ENCODE measurements at places on chromosomes 3 and 15.

- no peak for DNase-seq
Measured at GRCh38 chr15:63872759-63873510, 39.2 kb upstream of the HERC1 start.

DNA sequence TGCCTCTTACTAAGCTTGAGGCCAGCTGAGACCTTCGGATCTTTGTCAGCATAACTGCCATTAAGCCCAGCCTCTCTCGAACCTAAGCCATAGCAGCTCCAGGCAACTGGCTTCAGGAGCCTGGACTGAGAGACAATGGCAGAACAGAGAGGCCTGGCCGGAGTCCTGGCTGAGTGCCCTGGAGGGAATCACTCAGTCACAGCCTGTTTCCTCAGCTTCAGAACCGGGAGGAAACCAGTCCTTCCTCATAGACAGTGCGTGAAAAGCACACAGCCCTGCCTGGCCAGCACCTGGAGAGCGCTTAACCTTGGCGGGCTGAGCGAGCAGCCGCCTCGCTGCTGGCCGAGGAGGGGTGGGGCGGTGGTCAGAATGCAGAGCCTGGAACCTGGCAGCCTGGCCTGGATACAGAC is 21.6 kb downstream of the RNU5B-1 start:
- DNase-seq = no peak

- no peak for DNase-seq
Measured at GRCh38 chr3:37988931-37989525, 1.6 kb upstream of the VILL start.

- no peak for DNase-seq
Measured at GRCh38 chr3:13769422-13769821, 110.4 kb downstream of the WNT7A start.

- no peak for DNase-seq
Measured at GRCh38 chr15:48449734-48450133, 118.5 kb downstream of the DUT start.

DNA sequence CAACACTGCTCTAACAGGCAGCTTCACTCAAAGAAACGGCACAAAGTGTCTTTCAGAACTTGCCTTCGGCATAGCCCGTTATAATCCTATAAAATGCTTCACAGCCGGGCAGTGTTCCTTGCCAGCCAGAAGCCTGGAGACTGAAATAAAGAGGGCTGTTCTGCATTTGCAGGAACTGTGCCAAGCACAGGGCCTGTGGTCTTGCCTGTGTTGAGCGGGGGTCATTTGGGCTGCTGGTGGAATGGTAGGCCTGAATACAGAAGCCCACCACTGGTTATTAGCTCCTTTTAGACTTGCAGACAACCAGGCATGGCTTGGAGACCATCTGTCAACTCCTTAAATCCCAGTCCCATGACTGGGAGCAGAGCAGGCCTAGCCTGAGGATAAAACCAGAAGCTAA is 4.7 kb upstream of the ARHGEF3 start:
- no peak for DNase-seq

DNA sequence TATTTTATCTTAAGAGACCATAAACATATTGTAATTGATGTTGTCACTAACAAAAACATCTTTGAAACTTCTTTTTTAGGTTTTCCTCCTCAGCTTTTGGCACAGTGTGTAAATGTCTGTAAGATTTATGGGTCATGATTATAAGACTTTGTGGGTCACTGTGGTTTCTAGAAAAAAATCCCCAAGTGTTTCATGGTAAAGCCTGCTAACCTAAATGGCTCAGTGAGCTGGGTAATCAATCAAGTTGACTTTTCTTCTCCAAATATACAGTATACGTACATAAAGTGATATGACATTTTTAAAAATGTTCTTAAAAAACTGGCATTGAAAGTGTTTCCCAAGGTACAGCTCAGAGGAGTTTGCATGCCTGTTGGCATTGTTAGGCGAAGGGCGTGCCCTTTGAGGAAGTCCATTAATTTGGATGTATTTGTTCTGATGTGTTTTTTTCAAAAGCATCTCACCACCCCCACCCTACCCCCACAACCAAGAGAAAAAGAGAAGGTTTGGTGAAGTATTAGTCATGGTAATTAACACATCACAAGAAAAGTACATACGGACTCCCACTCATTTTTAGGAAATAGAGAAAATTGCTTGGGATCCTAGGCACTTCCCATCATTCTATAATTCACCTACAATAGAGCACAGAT is 385.4 kb upstream of the LRRC3B start:
- no peak for DNase-seq

- DNase-seq = no peak
Measured at GRCh38 chr15:77070180-77070494, 772 bp downstream of the TSPAN3 start.

GRCh38 chr3:47746264-47746663 is 35.4 kb downstream of the SMARCC1 start:
- no peak for DNase-seq

- no peak for DNase-seq
Measured at GRCh38 chr3:197398286-197398878, 100.0 kb upstream of the DLG1 start.

DNA sequence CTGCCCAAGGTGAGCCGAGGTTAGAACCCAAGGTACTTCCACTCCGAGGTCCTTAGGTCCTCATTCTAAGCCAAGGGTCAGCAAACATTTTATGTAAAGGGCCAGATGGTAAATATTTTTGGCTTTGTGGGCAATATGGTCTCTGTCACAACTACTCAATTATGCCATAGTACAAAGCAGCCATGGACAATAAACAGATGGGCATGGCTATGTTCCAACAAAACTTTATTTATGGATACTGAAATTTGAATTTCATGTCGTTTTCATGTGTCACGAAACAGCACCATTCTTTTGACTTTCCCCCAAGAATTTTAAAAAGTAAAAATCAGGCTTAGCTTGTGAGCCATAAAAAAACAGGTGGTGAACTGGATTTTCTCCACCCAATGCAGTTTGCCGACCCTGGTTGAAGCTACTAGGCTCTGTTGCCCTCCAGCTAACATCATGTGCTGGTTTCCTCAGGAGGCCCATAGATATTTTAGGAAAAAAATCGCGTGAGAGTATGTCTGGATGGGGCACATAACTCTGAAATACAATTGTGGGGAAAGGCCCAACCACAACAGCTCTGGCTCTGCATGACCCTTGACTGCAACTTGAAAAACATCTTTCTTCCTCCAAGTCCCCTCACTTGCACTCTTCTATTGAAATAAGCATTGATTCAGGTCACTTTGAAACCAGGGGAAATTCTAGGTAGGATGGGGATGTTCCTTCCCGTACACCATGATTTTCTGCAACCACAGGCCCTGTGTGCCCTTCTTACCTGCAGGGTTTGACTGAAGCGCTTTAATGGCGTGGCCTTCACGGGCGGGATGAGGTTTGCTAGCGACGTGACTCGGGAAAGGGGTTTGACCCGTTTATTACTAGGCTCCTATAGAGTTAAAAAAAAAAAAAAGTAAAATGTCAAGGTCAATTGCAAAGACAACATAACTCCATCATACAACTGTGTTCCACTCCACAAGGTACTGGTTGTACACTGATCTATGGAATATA is 28.5 kb downstream of the ARHGEF3 start:
- DNase-seq = no peak

- no peak for DNase-seq
Measured at GRCh38 chr3:111954228-111954990, 24.4 kb upstream of the ABHD10 start.
